Stimulated activated naive CD8-positive, alpha-beta T cell treated with anti-CD3 and anti-CD28 coated beads, Interleukin-15, amount 100 ng/mL, for 72 hours (primary cell): ENCODE measurements at places on chromosomes 4 and X.

DNA sequence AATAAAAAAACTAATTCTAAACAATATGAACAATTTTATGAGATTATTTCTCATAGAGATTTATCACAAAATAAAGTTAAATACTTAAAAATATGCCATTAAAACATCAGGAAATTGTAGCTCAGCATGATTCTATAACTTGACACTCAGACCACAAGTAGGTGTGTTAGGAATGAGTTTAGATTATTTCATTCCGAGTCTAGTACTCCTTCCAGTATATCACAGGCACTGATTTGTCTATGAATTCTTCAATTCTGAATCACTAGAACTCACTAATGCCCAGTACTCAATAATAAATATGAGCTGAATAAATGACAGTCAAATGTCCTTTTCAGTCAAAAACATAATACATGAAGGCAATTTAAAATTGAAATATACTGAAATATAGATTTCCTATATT lies 22.2 kb downstream of the BOD1L1 start:
- no peak for DNase-seq

DNA sequence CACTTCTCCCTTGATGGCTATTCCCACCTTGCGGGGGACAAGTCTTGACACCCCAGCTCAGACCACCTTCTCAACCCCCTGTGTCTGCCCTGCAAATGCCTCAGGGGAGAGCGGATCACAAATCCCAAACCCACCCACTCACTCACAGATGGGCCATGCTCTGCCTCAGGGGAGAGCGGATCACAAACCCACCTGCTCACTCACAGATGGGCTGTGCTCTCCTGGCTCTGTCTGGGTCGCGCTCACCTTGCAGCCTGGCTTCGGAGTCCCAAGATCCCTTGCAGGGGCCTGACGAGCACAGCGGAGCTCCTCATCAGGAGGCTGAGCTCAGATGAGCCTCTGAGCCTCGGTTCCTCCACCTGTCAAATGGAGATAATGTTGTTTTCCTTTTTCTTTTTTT lies 38.6 kb downstream of the HTRA3 start:
- no peak for DNase-seq

GRCh38 chr4:90061881-90062280 lies 65.3 kb upstream of the CCSER1 start:
- DNase-seq = no peak

- DNase-seq = no peak
Observed at GRCh38 chr4:165005352-165005925, 26.4 kb upstream of the TRIM60 start.

- no peak for DNase-seq
Observed at GRCh38 chr4:145709843-145710242, 29.9 kb downstream of the C4orf51 start.

GRCh38 chrX:13373431-13374187 lies 53.8 kb upstream of the ATXN3L start:
- DNase-seq = no peak

- no peak for DNase-seq
Observed at GRCh38 chr4:80931631-80932081, 98.9 kb upstream of the BMP3 start.

DNA sequence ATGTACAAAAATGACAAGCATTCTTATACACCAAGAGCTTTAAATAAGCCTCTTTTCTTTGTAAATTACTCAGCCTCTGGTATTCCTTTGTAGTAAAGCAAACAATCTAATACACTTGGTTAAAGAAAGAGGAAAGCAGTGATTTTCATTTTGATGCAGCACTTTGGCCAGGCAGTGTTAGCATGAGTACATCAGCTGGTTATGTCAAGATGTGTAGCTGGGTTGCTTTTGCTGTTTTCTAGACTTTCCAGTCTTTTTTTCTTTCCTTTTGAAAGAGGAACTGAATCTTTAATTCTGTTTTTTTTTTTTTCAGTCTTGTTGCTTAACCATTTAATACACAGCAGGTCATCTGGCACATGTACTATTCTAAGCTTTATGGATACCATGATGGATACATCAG lies 167.1 kb upstream of the AADAT start:
- DNase-seq = no peak

DNA sequence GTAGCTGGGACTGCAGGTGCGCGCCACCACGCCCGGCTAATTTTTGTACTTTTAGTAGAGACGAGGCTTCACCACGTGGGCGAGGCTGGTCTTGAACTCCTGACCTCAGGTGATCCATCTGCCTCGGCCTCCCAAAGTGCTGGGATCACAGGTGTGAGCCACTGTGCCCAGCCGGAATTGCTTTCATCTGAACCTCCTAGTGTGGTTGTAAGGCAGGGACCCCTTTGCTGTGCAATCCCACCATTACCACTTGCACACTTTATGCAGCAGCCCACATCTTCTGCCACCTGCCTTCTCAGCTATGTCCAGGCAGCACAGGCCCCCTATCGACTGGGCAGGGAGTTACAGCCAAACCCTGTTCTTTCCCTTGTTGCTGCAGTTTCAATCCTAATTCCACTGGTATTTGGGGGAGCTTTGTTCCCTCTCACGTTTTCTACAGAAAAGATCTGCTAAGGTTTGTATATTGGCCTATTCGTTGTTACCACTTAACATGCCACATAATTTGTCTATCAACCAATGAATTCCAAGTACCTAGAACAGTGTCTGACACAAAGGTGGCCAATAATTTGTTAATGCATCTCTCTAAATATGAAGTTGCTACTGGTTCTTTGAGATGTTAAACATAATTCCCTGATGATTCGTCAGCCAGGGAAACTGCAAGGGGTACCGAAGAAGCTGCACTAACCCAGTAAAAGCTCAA lies 6.5 kb downstream of the RPL39 start:
- peak; percentile 42 for DNase-seq

- DNase-seq = no peak
Observed at GRCh38 chr4:142036795-142037583, 400.6 kb downstream of the IL15 start.

DNA sequence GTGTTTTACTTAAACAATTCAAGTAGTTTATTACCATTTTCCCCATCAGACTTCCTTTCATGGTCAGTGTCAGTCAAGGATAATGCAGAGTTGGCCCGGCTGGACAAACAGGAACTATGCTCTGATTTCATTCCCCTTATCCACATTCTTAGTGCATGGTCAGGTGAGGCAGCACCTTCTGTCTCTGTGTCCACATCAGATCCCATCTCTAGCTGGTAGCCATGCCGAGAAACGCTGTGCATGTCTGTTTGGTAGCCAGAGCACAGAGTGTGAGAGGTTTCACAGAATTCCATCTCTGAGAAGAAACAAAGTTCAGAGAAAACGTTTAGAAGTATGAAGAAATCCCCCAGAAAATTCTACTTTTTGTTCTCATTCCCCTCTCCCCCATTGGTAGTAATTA lies 423.7 kb upstream of the TEX13C start:
- DNase-seq = no peak

DNA sequence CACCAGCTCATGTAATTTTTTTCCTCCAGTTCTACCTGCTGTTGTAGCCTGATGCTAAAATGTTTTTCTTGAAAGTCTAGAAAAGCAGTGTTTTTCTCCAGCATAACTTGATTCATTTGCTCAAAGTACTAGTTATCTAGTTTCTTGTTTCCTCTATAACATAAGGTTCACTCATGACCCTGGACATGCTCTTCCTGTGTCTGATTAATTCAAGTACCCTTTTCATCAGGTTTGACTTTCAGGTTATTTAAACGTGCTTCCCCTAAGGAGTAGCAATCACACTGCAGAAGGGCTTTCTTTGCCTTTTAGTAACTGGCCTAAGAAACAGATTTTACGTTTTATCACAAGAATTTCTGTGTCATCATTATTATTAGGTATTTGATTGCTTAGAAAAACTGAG lies 66.8 kb upstream of the EGFL6 start:
- DNase-seq = no peak

- peak; percentile 13 for DNase-seq
Observed at GRCh38 chrX:154542723-154543424, 3.8 kb downstream of the G6PD start.
